ENCODE measurements at places on chromosomes 13 and 19.

DNA sequence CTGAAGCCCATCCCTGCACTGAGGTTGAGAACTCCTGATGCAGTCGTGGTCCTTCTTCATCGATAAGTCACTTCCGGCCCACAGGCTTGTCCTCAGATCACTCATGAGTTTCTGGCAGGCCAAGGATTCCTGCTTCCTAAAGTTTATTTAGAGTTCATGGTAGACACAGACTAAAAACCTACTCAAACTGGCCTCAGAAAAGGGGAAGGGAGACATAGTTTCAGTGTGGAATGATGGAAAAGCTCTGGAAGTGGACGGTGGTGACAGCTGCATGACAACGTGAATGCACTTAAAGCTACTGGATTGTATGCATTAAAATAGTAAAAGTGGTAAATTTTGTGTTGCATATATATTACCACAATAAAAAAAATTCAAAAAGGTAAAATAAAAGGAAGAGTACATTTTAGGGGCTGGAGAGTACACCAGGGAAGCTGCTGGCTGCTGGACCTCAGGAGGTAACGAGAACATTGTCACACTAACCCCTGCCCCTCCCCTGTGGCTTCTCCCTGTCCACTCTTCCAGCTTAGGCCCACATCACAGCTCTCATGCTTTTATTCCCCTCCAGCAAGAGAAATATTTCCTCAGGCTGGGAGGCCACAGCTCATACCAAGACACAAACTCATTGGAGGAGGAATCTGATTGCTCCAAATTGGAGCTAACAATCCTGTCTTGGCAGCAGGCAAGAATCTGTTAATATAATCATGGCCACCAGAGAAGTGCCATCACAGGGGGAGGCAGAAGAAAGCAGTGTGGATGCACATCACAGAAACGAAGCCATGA, 741.0 kb downstream of the UQCRFS1 start:
- DNase-seq = no peak

- no peak for DNase-seq
These were observed 81.8 kb downstream of the GGACT start for GRCh38 chr13:100506600-100507422.

DNA sequence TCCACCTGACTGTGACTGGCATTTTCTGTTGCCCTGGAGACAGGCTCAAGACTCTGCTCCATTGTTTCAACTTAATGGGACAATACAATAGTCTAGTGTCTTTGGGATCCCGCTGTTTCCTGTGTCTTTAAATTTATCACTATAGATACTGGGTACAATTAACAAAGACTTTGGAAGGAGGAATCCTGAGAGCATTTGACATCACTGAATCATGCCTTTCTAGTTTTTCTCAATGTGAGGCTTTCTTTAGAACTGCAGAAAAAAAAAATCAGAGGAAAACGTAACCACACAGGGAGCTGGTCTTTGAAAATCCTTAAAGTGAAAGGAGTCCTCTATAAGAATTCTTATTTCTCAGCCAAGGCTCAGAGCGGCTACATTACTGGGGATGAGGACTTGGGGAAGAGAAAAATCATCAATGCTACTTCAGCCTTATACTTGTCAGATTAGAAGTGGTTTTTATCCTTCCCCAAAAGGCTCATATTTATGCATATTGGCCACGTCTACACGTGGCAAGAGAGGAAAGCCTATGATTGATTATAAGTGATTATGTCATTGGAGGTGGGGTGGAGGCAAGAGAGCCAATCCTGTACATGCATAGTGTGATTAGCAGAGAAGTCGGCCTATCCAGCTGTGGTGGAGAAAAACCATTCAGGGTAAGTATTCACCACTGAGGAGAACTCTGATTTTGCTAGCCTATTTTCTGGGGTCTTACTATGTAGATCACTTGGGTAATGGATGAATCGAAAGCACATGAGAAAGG, 34.4 kb upstream of the UBL3 start:
- DNase-seq = no peak

DNA sequence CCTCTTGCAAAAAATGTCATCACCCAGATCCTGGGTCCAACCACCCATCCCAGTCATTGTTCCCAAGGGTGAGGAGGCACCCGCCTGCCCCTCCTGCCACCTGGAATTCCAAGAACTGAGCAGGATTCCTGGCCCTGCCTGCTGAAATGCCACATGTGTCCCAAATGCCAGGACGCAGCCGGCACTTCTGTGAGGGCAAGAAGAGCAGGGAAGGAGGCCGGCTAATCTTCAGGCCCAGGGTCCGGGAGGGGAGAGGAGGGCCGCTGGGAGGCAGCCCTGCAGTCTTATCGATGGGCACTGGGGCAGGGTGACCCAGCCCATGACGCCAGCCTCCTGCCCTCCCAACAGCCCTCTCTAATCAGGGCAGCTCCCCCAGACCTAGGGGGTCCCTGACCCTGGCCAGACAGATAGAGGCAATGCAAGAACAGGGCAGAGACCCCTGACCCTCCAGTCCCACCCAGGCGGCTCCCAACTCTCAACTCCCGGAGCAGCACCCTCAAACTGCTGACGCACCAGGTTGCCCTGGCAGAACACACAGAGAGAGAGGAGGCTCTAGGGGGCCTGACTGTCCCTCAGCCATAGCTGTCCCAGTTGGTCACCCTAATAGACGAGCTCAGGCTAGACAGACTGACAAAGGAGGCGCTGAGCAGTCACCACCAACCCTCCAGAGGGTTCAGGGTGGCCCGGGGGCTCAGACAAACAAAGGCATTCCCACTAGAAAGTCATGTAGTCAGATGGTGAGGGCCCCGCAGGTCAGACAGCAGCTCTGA, 1.5 kb downstream of the MFSD12 start:
- DNase-seq = no peak

DNA sequence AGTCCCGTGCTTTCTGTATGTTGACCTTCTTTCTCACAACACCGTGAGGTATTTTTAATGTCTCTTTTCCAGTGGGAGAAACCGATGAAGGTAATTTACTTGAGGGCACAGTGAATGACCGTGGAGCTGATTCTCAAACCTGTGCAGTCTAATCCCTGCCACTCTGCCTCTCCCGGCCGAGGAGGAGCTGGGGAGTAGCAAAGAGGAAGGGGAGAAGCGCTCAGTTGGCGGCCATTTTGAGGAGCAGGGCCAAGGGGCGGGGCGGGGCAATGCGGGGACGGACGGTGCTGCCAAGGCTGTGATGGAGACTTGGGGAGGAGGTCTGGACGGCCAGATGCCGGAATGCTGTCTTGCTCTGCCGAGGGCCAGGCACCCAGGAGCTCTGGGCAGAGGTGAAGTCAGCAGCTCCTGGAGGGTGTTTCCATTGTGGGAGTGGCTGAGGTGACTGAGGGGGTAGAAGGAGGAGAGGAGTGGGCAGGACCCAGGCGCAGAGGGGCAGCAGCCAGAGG, 12.4 kb upstream of the RANBP3 start:
- DNase-seq = no peak

- no peak for DNase-seq
These were observed 1.5 kb downstream of the ZNF507 start for GRCh38 chr19:32346901-32347300.

DNA sequence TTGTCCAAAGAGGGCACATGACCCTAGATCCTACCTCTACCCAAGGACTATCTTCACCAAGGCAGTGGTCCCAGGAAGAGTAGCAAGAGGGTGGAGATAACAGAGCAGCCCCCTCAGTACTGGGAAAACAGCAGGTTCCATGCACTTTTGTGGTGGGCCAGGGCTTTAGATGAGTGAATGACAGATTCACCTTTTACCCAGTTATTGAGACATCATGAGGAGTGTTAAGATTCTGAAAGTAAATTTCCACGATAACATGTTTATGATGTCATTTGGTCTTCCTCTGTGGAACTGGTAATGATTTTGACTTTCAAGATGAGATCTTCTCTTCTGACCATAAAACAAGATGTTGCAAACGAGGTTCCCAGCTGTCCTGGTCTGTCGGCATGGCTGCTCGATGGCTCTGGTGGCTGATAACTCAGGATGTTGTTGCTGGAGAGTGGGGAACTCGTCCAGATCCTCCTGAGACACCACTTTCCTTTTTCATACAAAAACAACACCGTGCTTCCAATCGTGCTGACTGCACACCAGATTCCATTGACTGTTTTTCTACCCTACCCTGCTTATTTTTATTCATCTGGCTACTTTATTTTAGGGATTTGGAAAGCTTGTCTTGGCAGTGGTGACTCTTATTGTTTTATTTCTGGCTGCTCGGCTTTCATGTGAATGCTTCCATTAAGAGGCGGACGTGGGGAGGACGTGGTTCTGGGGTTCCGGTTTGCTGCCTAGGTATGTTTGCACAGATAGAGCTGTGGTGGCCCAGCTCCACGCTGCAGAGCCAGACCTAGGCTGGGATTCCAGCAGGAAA, 88.5 kb downstream of the LRCH1 start:
- DNase-seq = no peak

DNA sequence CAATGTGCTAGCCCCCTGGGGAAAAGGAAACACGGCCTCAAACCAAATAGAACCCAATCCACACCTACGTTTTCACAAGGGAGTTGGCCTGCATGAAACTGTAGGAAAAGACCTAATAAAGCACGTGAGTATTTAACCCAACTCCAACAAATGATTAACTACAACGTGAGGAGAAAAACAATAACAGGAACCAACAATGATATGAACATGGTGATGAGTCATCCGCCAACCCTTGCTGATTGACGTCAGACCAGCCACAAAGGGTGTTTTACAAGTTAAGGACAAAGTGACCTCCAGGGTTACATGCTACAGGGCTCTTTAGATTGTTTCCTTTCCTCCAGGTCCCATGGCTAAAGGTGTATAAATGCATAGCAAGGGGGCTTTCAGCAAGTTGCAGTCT, 460.5 kb downstream of the COG6 start:
- no peak for DNase-seq

GRCh38 chr13:36680913-36681312, 7.1 kb downstream of the SERTM1 start:
- DNase-seq = no peak

- DNase-seq = no peak
These were observed 1.7 kb downstream of the YJEFN3 start for GRCh38 chr19:19530423-19530804.

GRCh38 chr19:46954502-46954992, 65.1 kb upstream of the NPAS1 start:
- no peak for DNase-seq

- DNase-seq = no peak
These were observed 1.6 kb upstream of the MARK4 start for GRCh38 chr19:45249261-45250033.

DNA sequence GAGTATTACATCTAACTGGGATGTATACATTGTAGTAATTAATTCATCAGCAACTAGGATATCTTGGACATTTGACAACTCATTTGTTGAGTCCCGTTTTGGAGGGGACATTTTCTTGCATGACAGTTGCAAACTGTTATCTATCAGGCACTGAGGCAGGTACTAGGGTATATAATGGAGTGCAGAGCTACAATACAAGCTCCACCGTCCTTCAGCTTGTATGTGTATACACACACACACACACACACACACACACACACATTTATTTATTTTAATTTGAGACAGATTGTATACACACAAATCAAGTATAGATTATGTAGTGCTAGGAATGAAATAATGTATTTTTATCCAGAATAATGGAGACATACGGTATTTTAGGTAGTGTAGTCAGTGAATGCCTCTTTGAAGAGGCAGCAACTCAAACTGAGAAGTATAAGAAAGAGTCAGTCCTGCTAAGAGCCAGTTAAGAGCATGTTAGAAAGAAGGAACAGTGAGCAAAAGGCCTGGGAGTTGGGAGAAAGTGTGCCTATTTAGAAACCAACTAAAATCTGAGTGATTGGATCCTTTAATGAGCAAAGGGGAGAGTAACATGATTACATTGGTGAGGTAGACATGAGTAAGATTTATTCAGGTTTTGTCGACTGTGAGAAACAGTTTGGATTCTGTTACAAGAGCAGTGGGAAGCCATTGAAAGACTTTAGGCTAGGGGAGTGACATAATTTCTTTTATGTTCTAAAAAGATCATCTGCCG, 74.5 kb downstream of the NBEA start:
- DNase-seq = no peak

- no peak for DNase-seq
These were observed 250.9 kb downstream of the LIG4 start for GRCh38 chr13:107964395-107964794.

DNA sequence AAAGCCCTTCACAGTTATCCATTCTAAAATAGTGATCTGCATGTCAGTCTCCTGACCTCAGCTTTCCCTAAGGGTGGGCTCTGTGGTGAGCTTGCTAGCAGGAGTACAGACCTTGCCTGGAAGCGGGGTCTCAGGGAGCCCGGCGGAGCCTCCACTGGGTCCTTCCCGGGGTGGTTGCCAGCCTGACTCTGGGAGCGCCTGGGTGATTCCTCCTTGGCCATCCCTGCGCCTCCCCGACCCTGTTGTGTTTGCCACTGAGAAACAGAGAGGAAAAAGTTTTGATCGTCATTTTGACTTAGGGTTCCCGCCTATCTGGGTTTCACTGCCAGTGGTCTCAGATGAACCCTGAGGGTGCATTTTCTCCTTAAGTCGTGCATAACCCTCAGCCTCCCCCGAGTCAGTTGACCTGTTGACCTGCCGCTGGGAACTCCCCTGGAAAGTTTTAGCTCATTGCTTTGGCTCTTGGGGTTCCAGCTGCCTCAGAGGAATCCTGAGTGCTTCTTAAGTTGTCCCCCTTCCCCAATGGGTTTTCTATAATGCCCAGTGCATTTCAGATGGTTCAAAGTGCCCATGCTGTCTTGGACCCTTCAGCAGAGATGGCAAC, 117.8 kb downstream of the RAB20 start:
- DNase-seq = no peak

GRCh38 chr19:55673465-55673864, 1.6 kb upstream of the EPN1 start:
- no peak for DNase-seq

- no peak for DNase-seq
These were observed 6.2 kb downstream of the GPR4 start for GRCh38 chr19:45595814-45596213.

GRCh38 chr13:25345576-25345975, 26.2 kb upstream of the ATP8A2 start:
- no peak for DNase-seq

DNA sequence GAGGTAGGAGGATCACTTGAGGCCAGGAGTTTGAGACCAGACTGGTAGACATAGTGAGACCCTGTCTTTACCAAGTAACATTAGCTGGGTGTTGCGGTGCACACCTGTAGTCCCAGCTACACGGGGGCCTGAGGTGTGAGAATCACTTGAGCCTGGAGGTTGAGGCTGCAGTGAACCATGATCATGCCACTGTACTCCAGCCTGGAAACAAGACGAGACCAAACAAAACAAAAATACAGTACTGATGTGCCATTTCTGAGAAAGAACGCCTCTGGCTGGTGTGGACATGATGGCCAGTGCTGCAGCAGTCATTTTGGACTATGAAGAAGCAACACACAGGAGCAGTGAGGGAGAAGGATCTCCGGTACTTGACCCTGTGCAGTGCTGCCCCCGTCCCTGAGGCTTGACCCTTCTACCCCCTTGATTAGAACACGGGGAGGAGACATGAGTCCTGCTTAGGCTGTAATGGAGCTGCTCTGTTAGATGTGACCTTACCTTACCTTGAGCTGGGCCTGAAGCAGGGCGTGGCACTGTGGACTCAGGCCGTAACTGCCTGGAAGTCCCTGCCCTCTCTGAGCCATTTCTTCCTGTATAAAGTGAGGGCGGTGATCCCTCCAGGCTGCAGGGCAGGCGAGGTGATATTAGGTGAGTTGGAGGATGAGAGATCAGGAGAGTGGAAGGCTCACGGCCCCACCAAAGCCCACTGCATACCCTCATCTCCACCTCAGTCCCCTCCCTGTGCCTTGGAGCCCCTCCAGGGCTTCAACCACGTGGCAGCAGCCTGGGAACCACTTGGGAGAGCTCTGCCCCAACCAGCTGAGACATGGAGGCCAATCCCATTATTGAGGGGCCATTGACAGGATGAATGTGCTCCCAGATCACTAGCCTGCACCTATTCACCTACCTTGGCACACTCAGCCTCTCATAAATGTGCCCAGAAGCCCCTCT, 5.9 kb downstream of the RPL18A start:
- no peak for DNase-seq

- DNase-seq = no peak
These were observed 397.2 kb downstream of the SLITRK1 start for GRCh38 chr13:83485101-83485500.

All from activated CD8-positive, alpha-beta memory T cell treated with anti-CD3 and anti-CD28 coated beads for 1 hour (primary cell).